Activated T-cell treated with anti-CD3 and anti-CD28 coated beads, Interleukin-2, amount 50 U/mL, for 48 hours (primary cell): ENCODE measurements at places on chromosomes 6 and 20.

DNA sequence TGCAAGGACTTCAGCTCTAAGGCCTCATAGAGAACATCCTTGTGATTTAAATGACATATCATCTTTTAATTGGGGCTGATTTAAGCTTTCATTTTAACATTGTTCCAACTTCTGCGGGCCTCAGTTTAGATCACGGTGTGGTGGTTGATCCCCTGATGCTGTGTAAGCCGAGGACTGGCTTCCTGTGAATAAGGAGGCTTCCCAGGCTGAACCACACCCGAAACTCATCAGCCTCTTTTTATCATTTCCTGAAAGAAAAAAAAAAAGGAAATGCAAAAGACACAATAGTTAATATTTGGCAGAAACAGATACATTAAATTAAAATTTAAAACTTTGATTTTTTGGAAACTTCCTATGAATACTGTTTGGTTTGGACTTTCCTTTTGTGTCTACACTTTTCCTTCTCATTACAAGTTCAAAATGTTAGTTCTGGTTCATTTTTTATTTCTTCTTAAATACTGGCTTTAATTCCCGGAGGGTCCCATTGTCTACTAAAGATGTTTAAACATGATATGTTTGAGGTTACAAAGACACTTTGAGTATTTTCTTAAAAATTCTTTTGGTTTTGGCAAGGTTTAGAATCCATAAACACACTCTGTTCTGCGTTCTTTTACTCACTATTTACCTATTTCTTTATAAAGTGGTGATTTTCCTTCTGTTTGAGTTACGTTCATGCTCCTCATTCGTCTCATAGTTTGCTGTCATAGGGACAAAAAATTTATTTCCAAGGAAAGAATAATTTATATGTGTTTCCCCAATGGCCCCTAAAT lies 230.0 kb upstream of the SULF2 start:
- DNase-seq, result no peak

- DNase-seq, result no peak
Observed at GRCh38 chr6:83464381-83465140, 33.7 kb upstream of the ME1 start.

- no peak for DNase-seq
Observed at GRCh38 chr6:100235631-100236030, 229.1 kb downstream of the SIM1 start.

DNA sequence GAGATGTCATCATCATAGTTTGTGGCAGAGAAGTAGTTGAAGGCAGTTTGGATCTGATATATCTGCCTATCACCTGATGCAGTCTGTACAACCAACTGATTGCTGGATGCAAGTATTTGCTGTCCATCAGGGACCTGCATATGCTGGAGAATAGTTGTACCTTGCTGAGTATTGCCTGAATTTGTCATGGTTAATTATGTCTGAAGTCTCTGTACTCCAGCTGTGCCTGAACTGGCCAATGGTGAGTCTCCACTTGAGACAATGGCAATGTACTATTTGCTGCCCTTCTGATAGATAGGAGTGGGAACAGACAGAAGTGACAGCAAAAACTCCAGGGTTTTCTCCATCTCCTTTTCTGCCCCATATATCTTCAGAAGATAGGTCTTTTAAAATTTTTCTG lies 531.5 kb downstream of the EPHA7 start:
- DNase-seq, result no peak

GRCh38 chr6:96520171-96521115 lies 1.2 kb upstream of the UFL1 start:
- no peak for DNase-seq

DNA sequence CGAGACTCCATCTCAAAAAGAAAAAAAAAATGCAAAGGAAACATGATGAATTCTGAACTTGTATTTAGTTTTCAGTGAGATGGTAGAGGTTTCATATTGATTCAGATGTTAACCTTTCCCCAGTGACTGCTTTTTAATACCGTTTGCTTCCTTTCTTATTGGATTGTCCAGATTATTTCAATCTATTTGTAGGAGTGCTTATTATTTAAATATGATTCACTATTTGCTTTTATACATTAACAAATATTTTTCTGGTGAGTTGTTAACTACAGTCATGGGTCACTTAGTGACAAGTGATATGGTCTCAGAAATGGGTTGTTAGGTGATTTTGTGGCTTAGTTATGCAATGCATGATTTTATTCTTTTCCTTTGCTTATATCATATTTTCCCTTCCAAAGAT lies 8.4 kb downstream of the PI3 start:
- no peak for DNase-seq

GRCh38 chr6:161073930-161074329 lies 82.4 kb downstream of the MAP3K4 start:
- DNase-seq, result no peak

DNA sequence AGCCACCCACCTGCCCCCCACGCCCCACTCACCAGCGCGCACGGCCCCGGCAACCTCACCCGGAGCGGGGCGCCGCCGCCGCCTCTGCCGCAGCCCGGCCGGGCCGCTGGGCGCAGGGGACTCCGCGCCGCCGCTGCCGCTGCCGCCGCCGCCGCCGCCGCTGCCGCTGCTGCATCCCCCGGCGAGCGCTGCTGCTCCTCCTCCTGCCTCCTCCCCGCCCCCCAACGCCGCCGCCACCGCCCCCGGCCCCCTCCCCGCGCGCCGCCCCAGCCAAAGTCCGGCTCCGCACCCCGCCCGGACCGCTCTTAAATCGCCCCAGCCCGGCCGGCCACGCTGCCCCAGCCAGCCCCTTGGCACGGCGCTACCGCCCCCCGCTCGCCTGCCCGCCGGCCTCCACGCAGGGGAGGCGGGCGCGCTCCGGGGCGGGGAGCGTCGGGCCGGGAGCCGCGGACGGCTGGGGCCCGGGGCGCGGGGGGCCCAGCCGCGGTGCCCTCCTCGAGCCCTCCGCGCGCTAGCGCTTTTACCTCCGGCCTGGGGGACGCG lies at the start of gene SULF2:
Gene SULF2 (minus strand): TSS at position 171 of the 543 bp plus-strand sequence. CDS start 28,118 bp downstream, outside the sequence.
- DNase-seq, result no peak
